Esophagus squamous epithelium (tissue), 5 donors: ENCODE measurements at places on chromosomes 6 and 20. TPM values are rescaled to one million over a fixed set of nuclear protein-coding genes. Genes with fewer than 3 reads are reported as not detected.

DNA sequence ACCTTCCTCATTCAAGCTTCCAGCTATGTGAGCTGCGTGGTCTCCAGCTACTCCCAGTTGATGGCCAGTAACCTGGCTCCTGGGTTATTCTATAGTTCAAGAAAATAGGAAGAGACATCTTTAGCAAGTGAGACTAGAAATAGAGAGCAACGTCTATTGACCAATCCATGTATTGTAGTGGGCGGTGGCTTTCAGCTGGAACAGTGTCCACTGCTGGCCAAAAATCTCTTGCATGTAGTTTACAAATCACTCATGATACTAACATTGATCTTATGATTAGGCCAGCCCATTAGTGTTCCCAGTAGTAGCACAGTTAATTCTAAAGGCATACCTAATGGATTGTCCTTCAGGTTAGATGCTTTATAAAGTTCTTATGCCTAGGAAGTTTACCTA, 58.9 kb upstream of the SCP2D1 start:
- DNase-seq, result no peak

- no peak for DNase-seq
These were observed 52.6 kb downstream of the JAG1 start for GRCh38 chr20:10621149-10621548.

DNA sequence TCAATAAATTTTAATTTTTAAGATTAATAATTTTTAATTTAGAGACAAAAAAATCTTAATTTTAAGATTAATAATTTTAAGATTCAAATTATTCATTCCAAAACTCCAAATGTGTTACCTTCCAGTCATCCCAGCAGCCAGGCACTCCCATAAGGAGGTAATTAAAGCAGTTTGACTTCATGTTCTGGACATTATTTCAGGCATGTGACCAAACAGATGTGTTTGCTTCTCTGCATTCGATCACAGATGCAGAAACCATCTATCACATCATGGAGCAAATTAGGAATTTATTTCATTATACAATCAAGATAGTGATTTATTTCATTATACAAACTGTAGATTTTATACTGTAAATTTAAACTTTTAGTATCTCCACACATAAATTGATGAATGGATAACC, 150.3 kb downstream of the AKAP7 start:
- no peak for DNase-seq

GRCh38 chr6:36906539-36907325, 21.0 kb downstream of the C6orf89 start:
- DNase-seq, result no peak

- no peak for DNase-seq
These were observed 791.8 kb upstream of the MANEA start for GRCh38 chr6:94785514-94785913.

DNA sequence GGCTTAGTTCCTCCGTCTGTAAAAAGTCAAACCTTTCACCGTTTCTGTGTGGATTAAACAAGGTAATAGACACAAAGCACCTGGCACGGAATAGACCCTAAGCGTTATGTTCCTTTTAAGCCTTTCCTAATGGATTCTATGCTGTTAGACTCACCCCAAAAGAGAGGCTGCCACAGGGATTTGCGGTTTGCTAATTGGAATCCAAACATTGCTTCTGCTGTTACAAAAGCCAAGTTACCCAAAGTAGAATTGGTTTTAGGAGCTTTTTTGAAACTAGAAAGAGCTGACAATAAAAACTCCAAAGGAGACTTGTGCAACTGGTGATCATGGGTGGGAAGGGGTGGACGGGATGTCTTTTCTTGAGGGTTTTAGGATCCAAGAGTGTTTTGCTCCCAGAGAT, 178.0 kb downstream of the BMP7 start:
- no peak for DNase-seq

DNA sequence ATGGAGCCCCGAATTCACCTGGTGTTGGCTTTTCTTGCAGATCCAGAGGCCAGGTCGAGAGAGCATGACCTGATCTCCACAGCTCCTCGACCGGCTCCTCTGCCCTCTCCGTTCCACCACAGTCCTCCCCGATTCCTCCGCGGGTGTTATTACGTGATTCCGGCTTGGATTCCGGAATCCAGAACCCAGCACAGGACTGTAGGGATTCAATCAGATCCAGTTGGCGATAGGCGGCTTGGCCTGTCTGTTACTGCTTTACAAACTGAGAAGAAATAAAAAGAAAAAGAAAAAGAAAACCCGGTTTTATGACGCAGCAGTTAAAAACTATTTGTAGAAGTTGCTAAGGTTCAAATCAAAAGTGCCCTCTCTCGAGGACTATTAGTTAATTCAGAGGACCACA, 222.7 kb downstream of the EYA2 start:
- DNase-seq, result no peak

DNA sequence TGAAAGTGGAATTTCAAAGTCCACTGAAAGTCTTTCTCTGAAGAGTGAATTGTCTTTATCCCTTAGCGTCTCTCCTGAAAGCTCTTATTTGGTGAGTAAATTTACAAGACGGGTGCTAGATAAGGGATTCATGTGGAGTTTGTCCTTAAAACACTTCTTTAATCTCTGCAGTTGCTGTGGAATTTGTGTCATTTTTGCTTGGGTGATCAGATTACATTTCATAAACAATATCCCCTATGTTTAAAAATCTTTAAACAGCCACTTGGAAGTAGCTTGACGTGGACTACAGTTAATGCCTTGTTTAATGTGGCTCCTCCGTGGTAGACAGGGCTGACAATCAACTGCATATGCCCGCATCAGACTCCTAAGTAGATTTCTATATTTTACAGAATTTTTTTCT, 175.4 kb upstream of the ZNF217 start:
- no peak for DNase-seq

DNA sequence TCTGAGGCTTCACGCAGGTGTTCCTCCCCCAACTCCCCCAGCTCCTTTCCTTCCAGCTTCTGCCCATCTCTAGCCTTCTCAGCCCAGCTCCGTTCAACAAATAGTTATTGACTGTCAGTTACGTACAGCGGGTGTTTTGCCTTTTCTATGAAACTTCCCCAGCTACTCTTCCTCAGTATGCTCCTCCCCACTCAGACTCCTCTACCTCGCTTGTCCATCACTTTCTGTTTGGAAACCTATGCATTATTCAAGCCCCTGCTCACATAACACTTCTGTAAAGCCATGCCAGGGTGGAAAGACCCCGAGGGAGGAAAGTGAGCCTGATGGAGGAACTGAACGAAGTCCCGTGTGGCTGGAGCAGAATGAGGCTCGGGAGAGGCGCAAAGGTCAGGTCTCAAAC, 44.2 kb upstream of the NR2E1 start:
- no peak for DNase-seq

GRCh38 chr6:116922853-116923548, 46.0 kb downstream of the RFX6 start:
- no peak for DNase-seq

DNA sequence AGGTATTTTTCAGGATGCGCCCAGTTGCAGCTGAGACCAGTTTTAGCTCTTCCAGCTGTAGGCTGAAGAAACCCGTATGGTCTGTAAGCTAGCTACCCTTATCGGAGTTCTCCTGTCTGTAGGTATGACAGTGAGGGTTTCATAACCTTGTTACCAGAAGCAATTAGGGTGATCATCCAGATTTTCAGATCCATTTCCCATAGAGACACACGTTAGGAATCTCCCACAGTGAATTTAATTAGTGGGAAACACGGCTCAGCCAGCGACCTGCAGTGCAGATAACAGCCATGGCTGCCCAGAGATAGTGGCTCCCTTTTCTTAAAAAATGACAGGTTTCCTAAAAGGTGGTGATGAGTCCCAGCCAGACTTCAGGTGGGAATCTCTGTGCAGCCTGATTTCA, 111.1 kb downstream of the BTBD3 start:
- no peak for DNase-seq

GRCh38 chr20:64111841-64112641, 4.7 kb upstream of the NPBWR2 start:
- no peak for DNase-seq

GRCh38 chr20:24545168-24545567, 75.7 kb downstream of the SYNDIG1 start:
- DNase-seq, result no peak

DNA sequence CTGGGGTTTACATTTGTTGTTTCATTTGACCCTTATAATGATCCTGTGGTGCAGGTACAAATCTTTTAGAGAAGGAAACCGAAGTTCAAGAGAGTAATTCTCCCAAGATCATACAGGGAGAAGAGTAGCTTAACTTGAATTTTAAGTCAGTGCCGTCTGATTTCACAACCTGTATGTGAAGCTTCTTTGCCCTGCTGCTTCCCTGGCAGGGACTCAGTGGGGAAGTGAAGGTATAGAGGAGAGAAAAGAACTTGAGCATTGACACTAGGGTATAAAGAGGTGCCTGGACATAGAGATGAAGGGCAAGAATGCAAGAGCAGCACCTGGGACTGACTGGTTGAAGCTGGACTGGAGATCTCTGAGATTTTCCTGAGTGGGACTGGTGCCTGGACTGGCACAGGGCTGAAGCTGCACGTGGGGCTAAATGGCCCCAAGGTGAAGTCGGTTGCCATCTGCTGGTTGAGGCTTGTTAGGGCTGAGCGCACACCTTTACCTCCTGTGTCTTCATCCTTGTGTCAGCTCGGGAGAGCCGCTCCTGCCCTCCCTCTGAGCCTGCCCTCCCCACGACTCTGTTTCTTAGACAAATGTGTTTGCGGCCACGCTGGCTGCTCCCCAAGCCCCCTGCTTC, 41.8 kb downstream of the FARS2 start:
- DNase-seq, result no peak

DNA sequence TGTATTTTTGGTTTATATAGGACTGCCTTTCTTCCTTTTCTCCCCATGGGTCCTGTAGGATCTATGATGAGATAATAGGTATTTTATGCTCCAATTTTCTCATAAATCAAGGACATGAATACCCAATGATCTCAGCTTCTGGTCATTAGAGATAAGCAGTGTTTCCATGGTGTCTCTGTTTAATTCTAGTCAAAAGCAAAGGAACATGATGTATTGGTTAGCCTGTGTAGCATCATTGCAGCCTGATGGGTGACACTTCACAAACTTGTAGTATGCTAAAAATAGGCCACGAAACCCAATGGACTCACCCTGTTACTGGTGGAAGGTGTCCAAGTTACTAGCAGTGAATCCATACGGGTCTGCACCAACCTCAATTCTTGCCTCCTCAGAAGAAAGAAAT, 116.2 kb upstream of the SNX9 start:
- no peak for DNase-seq

DNA sequence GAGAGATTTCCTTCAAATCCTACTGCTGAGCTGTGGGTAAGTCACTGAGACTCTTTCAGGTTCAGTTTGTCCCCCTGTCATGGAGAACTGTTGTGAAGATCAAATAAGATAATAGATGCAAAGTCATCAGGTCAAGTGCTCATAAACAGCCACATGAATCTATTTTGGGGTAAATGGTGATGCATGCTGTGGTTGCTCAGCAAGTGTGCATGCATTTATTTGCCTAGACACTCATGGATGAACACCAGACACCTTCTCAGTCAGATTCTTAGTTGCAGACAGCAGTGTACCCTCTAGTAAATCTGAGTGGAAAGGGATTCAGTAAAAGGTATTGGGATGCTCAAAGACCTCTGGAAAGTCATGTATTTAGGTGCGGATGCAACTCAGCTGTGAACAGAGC, 168.0 kb upstream of the FOXA2 start:
- no peak for DNase-seq

DNA sequence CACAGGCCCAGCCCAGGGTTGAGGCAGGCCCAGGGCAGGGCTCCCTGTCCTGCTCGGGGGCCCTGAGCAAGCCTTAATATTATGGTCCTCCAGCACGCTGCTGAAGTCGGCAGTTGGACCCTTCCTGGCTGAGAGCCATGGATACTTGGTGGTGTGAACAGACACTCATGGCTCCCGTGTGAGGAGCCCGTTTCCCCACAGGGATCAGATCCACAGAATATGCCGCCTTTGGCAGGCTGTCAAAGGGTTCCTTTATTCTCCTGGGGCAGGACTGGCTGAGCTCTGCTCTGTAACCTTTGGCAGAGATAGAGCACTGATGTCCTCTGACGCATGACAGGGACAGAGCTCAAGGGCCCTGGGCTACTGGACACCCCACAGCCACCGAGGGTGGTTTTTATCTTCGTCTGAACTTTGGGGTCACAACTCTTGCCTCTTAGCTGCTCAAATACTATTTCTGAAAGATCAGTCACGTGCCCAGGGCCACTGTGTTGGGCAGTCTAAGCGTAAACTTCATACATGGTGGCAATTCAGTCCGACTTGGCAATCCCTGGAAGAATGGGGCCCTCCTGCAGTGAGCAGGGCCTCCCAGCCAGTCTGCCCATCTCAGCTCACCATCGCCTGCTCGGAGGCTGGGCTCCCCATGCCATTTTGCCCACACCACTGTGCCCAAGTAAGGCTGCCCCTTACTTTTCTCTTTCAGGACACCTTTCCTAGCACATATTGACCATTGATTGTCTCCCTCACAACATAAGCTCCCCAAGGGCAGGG, 49.1 kb downstream of the TTI1 start:
- DNase-seq, result no peak

DNA sequence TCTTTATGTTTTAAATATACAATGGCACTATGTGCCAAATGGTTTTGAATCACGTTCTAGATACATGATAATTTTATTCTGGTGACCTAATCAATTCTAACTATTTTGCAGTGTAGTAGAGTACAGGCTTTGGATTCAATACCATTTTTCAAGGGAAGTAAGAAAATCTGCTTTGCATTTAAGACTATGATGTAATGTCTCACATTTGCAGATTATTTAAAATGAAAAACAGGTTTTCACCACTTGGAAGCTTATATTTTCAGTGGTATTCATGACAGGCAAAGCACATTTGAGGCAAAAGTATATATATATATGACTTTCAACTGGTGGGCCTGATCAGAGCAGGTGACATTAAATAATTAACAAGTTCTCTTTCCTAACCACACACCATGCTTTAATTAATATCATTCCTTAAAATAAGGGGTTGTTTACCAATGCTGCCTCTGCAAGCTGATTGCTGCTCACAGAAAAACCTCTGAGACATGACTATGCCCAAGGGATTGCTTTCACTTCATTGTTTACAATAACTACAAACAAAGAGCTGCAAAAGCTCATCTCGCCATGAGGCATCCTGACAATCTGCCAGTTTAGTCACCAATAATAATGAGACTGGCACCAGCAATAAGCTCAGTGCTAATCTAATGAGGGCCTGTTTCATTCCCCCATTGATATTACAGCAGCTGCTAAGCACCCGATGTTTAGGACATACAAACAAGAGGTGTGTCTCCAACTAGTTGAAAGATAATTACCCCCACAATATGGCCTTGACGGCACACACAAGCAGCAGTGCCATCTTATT, 1176.0 kb upstream of the GJE1 start:
- no peak for DNase-seq

- DNase-seq, result no peak
These were observed 101.1 kb downstream of the CDK19 start for GRCh38 chr6:110714143-110714542.

GRCh38 chr6:52580905-52581304, 4.0 kb upstream of the TRAM2 start:
- no peak for DNase-seq

- no peak for DNase-seq
These were observed 1.7 kb downstream of the DIDO1 start for GRCh38 chr20:62924442-62925075.

GRCh38 chr20:24960861-24961260, 11.8 kb downstream of the CST7 start:
- DNase-seq, result no peak

Gene GSTA2
- not detected for total RNA-seq

Gene C2
- 1.1 TPM for total RNA-seq

Gene CYP39A1
- total RNA-seq, result 2.8 TPM

Gene ELOVL4
- 16.9 TPM for total RNA-seq

Gene PAK5
- 0.29 TPM for total RNA-seq

Gene CYP24A1
- total RNA-seq, result 12.3 TPM

Gene MTHFD1L
- total RNA-seq, result 10.5 TPM

Gene TLDC2
- total RNA-seq, result 1.1 TPM

Gene RBM24
- total RNA-seq, result 2.7 TPM

Gene DEFB132
- not detected for total RNA-seq

Gene LST1
- total RNA-seq, result 5.1 TPM
